Caudate nucleus (tissue), 63 donors: ENCODE measurements at places on chromosomes 4 and X.

DNA sequence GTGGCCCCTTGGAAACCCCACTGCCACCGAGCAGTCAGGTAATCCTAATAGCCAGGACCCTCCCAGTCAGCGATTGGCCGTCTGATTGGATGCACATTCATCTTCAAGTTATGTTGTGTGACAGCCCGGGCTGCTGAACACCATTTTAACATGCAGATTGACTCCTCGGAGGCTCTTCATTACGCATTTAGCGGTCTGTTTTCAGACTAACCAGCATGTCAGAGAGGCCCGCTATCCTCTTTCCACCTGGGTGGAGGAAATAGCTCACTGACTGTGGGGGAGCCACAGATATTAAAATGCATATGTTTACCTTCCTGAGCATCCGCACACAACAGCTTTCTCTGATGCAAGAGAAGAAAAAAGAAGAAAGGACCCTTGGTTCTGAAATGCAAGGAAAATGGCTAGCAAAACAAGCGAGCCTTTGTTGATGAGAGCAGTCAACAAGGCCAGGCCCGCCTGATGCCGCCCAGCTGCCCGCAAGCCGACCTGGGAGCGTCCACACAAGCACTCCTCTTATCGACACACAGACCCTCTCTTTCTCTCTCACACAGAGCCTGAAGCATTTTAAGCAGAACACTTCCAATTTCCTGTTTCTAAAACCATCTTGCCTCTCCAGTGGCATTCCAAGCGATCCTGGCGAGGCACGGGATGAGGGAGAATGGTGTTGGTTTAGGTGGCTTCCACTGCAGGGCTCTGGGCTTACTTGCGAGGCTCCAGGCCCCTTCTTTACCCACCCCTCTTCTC, 118.3 kb downstream of the MGST2 start:
- DNase-seq: peak; percentile 23

DNA sequence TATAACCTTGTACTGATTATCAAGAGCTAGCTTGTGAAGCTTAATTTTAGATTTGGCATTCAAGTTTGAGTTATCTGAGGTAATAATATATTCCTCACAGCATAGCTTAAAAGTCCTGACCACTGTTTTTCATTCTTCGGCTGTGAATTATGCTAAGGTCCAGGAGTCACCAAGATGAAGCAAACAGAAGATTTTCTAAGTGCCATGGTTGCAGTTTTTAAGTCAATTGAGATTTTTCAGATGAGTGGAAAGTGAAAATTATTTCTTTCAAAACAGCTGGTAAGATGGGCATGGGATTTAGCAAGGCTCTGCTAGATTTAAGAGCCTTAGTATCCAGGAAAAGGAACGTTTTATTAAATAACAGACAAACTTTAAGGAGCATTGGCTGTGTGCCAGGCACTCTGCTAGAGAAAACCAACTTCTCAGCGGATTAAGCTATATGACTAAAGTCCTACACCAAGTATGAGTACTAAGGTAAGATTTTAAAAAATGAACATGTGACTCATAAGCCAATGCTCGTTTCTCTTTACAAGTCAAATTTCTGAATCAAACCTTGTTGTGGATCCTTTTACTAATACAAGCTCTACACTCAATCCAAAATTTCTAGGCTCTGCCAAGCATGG, 149.9 kb upstream of the IL15 start:
- DNase-seq: no peak

DNA sequence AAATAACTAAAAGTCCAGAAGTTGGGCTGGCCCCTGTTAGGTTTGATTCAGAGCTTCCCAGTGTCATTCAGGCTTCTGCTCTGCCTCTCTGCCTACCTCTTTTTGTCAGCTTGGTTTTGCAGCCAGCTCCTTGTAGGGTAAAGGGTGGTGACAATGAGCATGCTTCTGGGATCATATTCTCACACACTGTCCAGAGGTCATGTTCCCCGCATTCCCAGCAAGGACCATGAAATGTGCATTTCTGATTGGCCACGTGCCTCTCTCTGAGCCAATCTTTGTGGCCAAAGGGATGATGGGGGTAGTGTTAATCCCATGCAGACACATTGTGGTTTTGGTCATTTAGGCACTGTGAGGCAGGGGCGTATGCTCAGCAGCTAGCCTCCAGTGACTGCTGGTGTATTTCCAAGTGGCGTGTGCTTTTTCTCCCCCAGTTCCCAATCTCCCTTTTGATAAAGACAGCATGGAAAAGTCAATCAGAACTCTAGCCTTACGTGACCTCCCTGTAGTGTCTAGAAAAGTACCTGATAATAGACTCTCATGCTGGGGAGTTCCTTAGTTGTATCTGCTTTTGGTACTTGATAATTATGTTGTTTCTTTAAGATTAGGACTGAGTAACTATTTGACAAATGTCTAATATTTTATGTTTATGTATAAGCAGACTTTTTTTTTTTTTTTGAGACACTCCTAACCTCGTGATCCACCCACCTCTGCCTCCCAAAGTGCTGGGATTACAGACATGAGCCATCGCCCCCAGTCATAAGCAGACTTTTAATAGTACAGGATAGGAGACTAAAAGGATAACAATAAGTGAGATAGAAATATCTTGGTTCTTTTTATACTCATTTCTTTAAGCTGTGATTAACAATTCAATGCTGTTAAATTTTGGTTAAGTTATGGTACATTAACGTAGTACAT, 57.8 kb downstream of the KIAA0232 start:
- DNase-seq: peak; percentile 21

DNA sequence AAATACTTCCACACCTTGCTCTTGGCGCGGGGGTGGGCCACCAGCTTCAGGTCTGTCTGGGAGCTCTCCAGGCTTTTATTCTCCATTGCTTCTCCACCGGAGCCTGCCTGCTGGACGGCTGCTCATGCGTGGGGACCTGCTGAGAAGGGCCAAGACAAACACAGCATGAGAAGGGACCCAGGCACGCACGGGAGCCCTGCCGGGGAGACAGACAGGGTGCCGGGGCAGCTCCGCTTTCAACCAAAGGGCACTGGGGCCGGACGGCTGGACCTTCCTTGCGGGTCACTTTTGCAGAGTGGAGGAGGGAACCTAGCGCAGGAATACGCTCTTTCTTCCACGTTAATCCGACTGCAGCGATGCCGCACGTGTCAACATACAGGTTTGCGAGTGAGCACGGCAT, 10.1 kb downstream of the DHRSX start:
- no peak for DNase-seq

GRCh38 chr4:154642373-154643009, 30.0 kb upstream of the FGG start:
- no peak for DNase-seq

DNA sequence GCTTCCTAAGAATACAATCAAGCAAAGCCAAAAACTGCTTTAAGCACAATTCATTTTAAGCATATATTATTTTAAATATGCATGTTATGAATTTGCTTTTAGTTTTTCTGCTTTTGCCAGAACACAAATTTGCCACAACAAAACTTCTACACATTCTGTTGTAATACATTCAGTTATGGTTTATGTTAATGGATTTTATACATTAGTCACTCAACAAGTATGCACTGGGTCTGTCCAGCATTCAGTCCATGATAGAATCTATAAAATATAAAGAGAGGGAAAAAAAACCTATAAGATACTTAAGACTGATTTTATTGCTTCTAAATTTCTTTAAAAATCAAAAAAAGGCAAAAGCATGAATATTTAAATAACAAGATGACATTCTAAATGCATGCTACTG, 22.2 kb downstream of the IQCM start:
- no peak for DNase-seq

- DNase-seq: no peak
Measured at GRCh38 chrX:39820938-39821708, 276.6 kb downstream of the BCOR start.

- DNase-seq: no peak
Measured at GRCh38 chr4:155709918-155710317, 43.3 kb downstream of the GUCY1A1 start.

DNA sequence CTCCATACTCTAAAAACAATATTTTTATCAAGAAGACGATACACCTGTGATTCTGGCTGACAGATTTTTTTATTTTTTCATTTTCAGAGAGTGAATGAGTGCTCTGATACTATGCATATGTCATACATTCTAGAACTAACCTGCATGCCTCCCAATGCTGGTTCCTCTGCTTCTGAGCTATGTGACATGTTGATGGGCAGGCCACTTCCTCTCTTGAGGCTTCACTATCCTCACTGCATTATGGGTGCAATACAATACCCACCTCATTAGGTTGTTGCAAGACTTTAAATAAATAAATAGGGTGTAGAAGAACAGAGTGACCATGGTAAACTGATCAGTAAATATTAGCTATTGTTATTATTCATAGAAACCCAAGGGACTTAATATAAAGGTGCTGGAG, 408.3 kb downstream of the HNRNPD start:
- DNase-seq: no peak

DNA sequence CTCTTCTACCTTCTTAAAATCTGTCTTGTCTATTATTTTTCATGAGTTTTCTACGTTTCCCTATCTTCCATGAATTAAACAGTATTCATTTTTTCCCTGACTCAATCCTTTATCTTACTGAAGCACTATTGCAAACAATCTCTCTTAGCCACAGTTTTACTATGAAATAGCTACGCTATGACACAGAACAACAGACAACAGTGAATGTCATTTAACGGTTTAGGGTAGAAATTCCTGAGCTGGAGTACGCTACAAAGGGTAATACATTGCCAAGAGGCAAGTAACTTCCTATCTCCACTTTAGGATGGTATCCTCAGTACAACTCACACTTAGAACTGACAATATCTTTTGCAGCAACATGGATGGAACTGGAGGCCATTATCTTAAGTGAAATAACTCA, 552.6 kb downstream of the INPP4B start:
- DNase-seq: no peak

GRCh38 chrX:19389227-19389845, 45.6 kb downstream of the PDHA1 start:
- DNase-seq: no peak

DNA sequence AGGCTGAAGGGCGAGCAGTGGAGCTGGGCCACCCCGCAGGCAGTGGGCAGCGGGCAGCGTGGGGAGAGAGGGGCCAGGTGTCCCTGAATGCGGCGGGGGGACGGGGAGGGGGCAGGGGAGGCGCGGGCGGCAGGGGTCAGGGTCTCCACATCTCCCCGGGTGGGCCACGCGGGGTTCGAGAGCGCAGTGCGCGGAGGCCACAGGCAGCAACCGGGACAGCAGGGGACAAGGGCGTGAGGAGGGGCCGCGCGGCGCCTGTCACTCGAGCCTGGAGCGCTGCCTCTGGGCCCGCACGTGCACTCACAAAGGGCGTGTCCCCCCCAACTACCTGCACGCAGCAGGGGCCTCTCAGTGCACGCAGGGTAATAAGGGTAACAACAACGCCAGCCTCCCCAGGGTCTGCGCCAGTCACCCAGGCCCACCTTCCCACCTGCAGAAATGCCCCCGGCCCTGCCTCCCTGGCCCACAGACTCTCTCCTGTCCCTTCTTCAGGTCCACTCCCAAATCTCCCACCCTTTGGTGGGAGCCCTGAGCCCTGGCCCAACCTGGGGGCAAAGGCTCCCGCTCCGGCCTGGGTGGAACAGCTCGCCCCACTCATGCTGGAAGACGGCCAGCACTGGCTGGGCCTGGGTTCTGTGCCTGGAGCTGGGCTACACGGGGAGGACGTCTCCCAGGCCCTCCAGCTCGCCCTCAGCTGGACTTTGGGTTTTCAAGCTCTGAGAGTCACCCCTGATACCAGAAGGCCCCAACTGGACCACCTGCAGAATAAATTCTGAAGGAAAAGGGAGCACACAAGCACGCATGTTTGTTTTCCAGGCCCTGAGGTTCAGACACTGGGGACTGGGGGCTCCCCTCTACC, 53.2 kb downstream of the ZFYVE28 start:
- no peak for DNase-seq

DNA sequence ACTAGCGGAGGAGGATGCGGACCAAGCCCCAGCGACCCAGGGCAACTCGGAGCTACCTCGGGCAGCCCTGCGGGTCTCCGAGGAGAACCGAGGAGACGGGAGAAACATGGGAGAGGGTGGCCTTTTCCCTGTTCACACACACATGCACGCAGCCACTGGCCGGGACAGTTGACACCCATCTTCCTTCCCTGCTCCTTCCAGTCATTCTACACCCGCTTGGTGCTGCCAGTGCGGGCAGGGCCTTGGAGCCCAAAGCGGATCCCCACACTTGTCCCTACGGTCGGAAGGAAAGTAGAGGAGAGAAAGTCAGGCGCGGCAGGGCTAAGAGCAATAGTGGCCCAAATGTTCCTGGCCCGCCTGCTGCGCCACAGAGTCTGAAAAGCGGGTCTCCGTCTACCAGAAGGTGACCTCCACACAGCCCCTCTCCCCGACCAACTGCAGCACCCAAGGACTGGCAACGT, 1.1 kb upstream of the PPP3CA start:
- no peak for DNase-seq

- peak; percentile 9 for DNase-seq
Measured at GRCh38 chr4:189124149-189124758, 816.4 kb upstream of the FRG1 start.

- DNase-seq: no peak
Measured at GRCh38 chr4:149980941-149981340, 97.3 kb upstream of the DCLK2 start.

GRCh38 chrX:112048707-112049106, 33.9 kb downstream of the TRPC5 start:
- DNase-seq: no peak

GRCh38 chr4:24644983-24645764, 60.8 kb upstream of the DHX15 start:
- DNase-seq: no peak

- DNase-seq: no peak
Measured at GRCh38 chr4:129747756-129748155, 651.8 kb downstream of the C4orf33 start.

GRCh38 chrX:2584251-2585157, 83.7 kb upstream of the DHRSX start:
- no peak for DNase-seq

- DNase-seq: no peak
Measured at GRCh38 chr4:113349430-113349829, 300.0 kb downstream of the ANK2 start.

DNA sequence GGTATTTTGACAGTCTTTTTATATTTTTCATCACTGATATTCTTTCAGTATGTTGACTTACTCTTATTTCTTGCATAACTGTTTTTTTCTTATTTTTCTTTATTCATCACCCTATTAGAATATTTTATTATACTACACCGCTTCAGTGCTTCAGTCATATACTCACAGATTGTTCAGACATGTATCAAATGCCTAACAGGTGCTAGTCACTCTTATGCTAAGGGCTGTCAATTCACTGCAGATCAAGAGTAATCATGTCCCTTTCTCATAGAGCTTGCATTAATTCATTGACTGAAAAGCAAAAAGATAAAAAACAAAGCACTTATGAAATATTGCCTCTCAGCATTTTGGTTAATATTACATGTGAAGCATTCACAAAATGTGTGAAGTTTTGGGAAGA, 1435.6 kb downstream of the STIM2 start:
- DNase-seq: no peak
